ENCODE measurements at places on chromosomes 7 and 10. TPM values are rescaled to one million over a fixed set of nuclear protein-coding genes. Genes with fewer than 3 reads are reported as not detected.
A peak's percentile ranks its signal among the peaks of the same experiment; 100 is the strongest.

GRCh38 chr10:79116801-79117723, 48.3 kb downstream of the ZMIZ1 start:
- DNase-seq: no peak

DNA sequence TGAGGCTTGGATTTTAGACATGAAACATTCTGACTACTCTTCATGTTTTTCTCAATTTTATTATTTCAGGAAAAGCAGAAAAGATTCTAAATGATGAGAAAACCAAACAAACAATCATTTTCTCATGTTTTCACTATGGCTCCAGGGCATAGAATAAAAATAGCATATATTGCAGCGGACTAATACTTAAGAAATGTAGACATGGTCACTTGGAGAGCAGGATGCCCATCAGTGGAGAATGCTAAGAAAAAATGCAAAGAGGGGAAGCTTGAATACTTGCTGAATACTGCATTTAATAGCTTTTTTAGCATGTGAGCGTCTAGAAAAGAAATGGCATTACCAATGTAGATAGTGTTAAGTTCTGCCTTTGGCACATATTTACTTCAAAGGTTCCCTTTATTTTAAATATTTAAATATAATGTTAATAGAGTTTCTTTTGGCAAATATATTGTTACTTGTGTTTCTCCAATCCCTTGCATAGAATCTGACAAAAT, 107.9 kb downstream of the PPP1R17 start:
- no peak for DNase-seq

DNA sequence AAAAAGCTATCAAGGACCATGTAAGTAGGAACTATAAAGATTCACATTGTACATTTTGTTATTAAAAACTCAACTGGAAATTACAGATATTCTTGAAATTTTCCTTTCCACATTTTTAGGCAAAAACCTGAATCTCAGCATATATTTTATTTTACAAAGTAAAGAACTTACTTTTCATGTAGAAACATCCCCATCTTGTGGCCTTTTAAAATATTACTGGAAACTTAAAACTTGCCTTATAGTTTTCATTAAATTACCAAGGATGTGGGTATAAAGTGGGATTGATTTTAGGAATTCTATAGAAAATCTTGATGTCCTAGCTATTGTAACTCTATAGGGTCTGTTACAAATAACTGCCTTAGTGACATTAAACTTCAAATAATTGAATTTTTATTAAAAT, 10.6 kb downstream of the DBF4 start:
- no peak for DNase-seq

DNA sequence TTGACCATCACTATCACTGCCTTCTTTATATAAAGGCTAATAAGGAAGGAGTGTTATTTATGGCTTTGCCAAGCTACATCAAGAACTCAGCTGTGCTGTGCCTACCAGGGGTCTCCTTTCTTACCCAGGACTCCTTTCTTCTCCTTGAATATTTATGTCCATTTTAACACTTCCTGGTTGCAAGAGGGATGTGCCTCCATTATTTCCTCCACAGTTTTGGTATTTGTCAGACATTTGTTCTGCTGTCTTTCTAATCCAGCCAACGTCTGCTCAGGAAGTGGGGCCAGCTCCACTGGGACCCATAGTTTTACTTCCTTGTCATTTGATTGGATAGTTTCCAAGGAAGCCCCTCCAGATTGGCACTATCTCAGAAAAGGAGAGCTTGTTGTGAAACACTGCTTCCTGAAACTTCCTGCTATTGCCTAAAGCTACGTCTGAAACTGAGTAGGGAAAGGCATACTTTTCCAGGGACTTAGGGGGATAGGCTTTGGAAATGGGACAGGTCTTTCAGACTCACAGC, 6.6 kb upstream of the STRIP2 start:
- no peak for DNase-seq

GRCh38 chr10:13840036-13840435, 253.3 kb downstream of the PRPF18 start:
- no peak for DNase-seq

GRCh38 chr10:6674291-6674690, 94.2 kb upstream of the PRKCQ start:
- no peak for DNase-seq

GRCh38 chr7:49995681-49996080, 97.4 kb downstream of the ZPBP start:
- DNase-seq: no peak

DNA sequence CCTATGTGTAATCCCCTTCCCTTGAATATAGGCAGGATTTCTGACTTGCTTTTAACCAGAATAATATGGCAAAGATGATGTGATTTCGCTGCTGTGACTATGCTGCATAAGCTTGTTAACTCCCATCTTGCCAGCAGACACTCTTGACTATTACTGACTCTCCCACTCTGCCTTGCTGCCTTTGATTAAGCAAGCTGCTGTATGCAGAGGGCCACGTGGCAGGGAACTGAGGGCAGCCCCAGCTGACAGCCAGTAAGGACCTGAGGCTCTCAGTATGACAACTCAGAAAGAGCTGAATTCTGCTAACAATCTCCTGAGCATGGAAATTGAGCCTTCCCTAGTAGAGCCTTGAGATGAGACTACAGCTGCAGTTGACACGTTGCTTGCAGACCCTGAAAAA, 279.4 kb upstream of the CACNA2D1 start:
- DNase-seq: no peak

DNA sequence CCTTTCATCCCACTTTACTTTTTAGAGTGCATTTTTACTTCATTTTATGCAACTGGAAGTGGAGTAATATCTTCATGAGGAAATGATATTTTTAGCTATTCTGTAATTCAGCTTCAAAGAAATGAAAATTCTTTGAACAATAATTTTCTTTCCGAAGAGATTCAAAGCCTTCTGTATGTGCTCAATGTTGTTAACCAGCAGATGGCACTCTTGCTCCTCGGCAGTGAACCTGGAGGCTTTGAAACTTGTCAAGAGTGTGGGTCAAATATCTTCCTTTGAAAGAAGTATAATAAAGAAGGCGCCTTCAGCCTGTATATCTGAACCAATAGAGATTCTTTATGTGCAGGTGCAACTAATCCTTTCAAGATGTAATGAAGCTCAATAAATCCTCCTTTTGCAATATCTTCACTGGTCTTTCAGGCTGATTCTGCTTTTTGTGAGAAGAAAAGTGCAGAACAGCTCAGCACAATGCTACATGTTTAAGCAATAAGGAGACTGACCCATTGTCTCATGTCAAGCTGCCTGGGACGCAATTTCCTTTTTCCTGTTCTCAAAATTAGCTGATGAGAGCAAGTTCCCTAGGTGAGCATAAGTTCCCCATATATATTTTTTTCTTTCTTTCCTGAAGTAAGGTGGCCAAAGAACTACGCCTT, 258.4 kb downstream of the SEMA3A start:
- peak; percentile 47 for DNase-seq

DNA sequence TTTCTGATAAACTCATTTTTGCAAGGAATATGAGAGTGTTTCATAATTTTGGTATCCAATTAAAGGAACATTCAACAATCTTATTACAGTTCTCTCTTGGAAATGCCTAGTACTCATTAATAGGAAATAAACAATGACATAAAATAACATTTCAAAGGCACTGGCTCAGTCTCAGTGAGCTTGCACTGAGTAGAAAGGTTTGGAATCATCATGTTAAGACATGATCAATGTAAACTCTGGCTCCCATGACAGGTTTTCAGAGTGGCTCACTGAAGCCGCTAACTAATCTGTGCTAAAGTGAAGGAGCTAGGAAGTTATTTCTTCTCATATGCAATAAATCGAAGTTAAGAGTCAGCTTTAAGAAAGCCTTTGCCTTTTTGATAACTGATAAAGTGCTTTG, 203.3 kb upstream of the HGF start:
- no peak for DNase-seq

DNA sequence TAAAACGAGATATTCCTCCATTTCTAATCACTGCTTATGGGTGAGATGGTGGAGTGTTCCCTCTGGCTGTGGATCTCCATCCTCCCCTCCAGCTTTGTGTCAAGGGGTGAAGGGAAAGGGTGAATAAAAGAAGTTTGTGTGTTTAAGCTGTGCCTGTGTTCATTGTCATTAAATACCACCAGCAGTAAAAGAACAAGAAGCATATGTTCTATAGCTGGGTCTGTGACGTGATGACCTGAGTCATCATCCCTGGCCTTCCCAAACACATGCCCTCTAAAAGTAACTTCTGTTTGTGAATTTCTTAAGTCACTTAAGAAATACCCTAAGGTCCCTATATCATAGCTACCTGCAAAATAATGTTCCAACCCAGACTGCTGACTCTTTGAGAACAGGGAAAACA, 104.9 kb downstream of the PPP1R17 start:
- DNase-seq: no peak

DNA sequence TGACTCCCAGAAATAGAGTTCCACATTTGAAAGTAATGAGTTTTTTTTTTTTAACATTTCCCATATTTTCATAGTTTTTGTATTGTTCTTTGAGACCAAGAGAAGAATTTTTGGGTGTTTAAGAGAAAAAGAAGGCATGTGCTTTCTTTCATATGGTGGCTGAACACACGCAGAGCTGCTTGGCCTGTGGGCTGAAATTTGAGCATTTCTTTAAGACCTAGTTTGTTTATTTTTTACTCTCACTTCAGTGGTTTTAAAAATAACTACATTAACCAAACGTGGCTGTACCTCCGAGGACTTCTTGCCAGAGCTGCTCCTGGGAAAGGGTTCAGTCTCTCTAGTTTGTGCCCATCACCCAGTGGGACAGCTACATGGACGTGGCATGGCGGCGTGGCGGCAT, 58.3 kb downstream of the INPP5A start:
- no peak for DNase-seq

GRCh38 chr7:30782690-30783089, 11.5 kb downstream of the MINDY4 start:
- DNase-seq: no peak

- no peak for DNase-seq
Observed at GRCh38 chr7:40674316-40674715, 539.5 kb downstream of the SUGCT start.

DNA sequence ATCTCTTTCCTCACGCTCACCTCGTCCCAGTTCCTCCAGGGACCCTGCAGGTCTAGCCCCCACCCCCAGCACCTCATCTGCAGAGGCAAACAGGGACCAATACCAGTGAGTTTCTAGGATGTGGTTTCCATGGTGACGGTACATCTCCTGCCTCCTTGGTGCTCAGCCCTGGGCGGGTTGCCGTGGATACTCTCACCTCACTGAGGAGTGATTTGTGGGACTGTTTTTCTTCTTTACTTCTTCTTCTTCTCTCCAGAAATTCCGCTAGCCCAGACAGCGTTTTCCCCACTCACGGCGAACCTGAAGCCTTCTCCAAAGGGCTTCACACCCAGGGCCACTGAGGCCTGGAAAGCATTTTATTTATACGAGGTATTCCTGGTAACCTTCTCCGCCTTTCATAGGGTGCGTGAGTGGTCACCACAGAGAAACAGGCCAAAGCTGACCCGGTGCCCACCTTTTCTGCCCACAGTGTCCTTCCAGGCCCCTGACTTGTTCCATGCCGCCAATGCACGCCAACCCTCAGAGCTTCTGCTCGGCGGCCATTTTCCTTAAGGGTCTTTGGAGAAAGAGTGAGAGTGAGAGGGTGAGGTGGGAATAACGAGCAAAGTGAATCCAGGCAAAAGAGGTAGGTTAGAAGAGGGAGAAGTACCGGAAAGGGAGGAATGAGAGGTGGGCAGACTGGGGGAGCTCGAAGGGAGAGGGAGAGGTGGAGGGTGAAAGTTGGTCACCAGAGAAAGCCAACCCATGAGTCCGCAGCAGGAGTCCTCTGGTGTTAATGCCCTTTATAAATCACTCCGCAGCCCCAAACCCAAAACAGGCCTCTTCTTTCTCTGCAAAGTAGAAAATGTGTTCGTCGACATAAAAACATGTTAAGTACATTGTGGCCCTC, 15.5 kb downstream of the FAM241B start:
- no peak for DNase-seq

DNA sequence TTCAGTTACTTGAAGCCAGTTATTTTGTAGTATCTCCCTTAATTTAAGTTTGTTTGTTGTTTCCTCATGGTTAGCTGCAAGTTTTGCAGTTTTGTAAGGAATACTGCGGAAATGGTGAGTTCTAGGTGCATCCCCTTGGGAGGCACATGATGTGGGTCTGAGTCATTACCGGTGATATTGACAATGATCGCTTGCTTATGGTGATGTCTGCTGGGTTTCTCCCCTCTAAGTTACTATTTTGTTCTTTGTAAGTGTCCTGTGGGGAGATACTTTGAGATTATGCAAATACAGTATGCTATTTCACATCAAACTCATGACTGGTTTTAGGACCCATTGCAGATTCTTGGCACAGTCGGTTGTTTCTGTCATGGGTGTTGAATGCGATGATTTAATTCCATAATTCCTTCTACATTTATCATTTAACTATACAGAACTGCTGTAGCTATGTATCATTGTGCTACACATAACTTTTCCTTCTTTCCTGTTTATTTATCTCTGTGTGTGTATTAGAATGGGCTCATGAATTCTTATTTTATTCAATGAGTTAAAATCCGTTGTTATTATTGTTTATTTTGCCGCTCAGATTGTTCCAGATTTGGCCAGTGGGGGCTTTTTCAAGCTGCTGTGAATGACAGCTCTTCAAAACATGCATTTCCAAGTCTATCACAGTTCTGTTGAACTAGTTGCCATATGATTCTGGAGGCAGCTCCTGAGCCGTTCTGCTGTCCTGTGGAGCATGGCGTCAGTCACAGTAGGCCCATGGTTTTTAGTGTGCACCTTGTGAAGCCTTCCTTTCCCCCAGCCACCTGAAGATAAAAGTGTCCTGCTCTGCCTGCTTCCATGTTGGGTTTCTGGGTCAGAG, 18.4 kb downstream of the TSPAN14 start:
- DNase-seq: no peak

GRCh38 chr10:29160150-29160617, 128.7 kb upstream of the LYZL1 start:
- no peak for DNase-seq

GRCh38 chr7:69732203-69732602, 133.9 kb downstream of the AUTS2 start:
- DNase-seq: no peak

GRCh38 chr7:78124216-78124615, 325.6 kb downstream of the PHTF2 start:
- no peak for DNase-seq

DNA sequence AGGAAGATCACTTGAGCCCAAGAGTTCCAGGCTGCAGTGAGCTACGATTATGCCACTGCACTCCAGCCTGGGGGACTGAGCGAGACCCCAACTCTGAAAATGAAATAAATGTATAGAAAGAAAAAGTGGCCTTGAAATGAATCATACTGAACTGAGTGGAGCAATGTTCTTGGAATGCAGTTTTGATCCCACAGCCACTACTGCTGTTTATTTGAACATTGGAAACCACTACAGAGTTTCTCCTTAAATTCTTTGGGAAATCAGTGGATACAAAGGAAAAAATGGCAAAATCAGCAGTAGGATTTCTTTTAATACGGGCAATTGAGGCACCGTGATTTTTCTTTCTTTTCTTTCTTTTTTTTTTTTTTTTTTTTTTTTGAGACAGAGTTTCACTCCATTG, 637.4 kb downstream of the GALNT17 start:
- no peak for DNase-seq

GRCh38 chr10:119364645-119365600, 157.6 kb downstream of the GRK5 start:
- DNase-seq: no peak

Gene ANKRD61
- 0.42 TPM for total RNA-seq

Gene CALD1
- total RNA-seq: 170 TPM

Gene CHST15
- total RNA-seq: 9.4 TPM

Gene ADARB2
- 2.7 TPM for total RNA-seq

Gene COA1
- total RNA-seq: 136 TPM

Gene TUBAL3
- not detected for total RNA-seq

Gene NRCAM
- 4.3 TPM for total RNA-seq

Gene EPO
- total RNA-seq: 0.95 TPM

Gene MYH16
- not detected for total RNA-seq
